ENCODE measurements at places on chromosomes 7 and 10.

DNA sequence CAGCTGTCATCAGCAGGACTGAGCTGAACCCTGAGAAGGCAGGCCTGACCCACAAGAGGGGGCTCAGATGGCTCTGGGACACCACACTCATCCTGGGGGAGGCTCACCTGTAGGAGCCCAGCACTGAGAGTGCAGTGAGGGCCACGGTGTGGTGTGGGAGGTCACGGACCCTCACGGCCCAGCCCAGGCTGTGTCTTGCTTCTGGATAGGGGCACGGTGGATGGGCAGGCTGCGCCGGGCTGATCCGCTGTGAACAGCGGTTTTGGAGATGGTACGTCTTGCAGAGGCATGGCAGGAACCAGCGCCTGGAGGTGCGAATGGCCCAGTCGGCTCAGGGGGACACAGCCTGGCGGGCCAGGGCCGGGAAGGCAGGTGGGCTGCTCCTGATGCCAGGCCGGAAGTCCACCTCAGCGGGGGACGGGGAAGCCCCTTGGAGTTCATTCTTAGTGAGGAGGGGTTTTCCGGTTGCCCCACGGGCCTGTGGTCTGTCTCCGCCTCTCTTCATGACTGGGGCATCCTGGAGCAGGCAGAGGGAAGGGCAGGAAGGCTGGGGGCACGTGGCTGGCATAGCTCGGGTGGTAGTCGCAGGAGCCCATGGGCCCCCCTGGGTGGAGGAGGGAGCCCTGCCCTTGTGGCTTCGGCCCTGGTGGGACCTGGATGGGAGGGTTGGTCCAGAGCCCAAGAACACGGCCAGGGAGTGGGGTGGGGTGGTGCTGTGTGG is 112.5 kb downstream of the UNCX start:
- no peak for DNase-seq

- DNase-seq, result no peak
These were observed 82.6 kb downstream of the PIP4K2A start for GRCh38 chr10:22631646-22632278.

- no peak for DNase-seq
These were observed 2.3 kb downstream of the MINPP1 start for GRCh38 chr10:87506956-87507355.

DNA sequence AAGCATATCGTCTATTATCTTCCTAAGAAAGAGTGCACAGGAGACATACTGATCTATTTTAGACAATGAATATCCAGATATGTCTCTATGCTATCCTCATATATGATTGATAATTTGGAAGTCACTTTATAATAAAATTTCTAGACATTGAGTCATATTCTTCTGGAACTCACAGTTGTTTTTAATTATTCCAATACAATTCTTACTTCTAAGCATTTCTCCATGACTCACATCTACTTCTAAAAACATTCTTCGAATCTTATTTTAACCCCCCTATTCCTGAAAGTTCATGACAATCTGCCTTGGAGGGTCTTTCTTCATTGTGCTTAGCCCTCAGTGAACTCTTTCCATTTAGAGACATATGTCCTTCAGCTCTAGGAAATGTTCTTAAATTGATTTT is 368.1 kb downstream of the MDFIC start:
- no peak for DNase-seq

- no peak for DNase-seq
These were observed 39.1 kb downstream of the CDK1 start for GRCh38 chr10:60817398-60817805.

DNA sequence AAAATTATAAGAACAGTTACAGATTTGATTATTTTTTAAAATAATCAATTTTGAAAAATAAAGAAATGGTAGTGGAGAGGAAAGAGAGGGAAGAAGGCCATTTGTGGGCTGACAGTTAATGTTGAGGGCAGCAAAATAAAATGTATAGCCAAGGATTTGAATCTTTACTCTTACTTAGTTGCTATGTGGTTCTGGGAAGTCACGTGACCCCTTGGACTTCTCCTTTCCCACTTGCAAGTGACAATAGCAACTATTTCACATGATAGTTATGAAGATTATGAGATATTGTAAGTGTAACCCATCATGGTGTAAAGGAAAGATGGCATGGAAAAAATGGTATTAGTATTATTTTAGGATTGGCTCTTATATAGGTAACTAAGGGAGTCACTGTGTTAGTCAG is 567.3 kb upstream of the GHITM start:
- no peak for DNase-seq
